ENCODE measurements at places on chromosomes 2 and 18.

- no peak for DNase-seq
Observed at GRCh38 chr2:237465515-237466148, 21.4 kb upstream of the MLPH start.

- DNase-seq, result no peak
Observed at GRCh38 chr2:7430869-7431641, 513.8 kb downstream of the RNF144A start.

- no peak for DNase-seq
Observed at GRCh38 chr2:204665207-204665606, 119.9 kb downstream of the PARD3B start.

DNA sequence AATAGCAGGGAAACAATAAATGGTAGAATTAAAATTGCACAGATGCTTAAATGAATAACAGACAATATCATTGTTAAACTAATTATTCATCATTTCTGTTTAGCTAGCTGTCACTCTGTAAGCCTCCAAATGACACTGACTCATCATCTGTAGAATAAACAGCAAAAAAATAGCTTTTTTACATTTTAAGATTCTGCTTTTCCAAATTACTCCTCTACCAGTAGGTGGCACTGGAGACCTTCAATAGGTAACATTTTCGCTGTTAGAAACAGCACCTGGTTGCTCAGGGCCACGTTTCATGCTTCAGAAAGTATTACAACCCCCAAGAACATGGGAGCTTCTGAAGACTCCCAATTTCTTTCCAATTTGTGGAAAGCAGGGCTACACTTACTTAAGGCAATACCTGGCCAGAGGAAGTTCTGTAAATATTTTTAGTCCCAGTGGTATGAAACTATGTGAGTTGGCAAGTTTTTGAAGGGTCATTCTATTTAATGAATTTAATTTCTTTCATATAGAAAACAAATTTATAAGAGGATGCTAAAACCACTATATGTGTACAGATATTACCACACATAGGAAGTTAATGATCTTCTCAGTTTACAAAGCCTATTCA lies 45.4 kb downstream of the TTN start:
- peak; percentile 13 for DNase-seq

GRCh38 chr2:166521155-166521554 lies 27.1 kb upstream of the SCN7A start:
- DNase-seq, result no peak

DNA sequence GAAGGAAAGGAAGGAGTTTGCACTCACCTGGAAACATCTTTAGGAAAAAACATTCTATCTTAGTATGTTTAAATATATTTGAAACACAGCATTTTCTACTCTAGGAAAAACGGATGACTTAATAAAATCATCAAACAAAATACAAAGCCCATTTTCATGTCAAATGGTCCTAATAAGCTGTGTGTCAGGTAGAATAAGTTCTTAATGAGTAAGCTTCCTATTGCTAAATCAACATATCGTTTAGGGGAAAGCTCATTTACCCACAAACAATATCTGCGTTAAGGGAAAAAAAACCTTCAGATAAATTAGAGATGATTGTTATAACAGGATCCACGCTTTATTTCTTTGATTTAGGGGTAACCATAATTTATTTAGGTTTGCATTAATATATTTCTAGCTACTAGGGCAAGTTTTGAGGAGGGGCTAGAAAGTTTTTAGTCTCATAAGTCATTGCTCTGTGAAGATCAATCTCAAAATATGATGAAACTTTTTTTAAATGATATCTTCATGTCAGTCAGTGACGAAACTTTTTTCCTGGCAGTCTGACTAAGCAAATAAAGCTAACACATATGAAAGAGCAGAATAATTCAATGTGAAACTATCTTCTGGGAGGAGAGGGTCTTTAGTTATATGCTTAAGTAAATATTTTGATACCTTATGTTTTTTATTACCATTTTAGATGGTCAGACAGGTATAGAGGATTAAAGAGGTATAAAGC lies 147.1 kb downstream of the WDSUB1 start:
- DNase-seq, result no peak

DNA sequence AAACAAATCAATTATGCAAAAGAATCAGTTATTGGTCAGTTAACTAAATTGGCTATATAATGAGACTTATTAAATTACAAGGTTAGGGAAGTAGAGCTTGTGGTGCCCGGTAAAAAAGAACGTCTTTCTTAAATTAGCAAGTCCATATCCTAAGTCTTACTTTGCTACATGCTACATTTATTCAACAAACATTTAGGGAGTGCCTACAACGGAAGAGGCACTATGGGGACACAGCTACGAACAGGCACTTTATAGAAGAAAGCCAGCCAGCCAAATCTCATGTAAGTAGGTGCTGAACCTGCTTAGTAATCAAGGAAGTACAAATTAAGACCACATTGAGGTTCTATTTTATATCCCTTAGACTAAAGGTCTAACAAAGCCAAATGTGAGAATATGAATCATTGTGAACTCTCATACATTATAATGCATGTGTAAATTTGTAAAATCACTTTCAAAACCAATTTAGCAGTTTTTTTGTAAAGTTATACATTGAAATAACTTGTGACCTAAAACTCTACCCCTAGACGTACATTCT lies 59.9 kb downstream of the PDK1 start:
- DNase-seq, result no peak
